CD4-positive, alpha-beta T cell treated with Interleukin-15 for 4 hours (primary cell): ENCODE measurements at places on chromosomes 5 and 9.

DNA sequence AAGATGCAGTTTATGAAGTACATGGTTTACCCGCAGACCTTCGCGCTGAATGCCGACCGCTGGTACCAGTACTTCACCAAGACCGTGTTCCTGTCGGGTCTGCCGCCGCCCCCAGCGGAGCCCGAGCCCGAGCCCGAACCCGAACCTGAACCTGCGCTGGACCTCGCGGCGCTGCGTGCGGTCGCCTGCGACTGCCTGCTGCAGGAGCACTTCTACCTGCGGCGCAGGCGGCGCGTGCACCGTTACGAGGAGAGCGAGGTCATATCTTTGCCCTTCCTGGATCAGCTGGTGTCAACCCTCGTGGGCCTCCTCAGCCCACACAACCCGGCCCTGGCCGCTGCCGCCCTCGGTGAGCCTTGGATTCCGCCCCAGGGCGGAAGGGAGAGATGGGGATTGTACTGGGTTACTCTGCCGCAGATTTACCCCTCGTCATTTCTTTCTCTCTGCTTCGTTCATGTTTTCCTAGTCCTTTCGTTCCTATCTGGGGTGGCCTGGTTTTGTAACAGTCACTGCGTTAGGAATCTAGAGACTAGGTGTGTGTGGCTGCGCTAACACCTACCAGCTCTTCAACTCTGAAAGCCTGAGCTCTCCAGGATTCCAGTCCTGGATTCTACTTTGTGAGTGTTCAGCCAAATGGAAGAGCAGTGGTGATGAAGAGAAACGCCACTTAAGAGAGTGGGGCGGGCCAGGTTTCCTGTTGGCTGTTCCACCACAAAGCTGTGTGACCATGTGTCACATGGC is 638 bp downstream of the MRPS30 start:
- peak; percentile 27 for DNase-seq

GRCh38 chr9:125646621-125647100 is 60.3 kb downstream of the MAPKAP1 start:
- DNase-seq, result no peak

DNA sequence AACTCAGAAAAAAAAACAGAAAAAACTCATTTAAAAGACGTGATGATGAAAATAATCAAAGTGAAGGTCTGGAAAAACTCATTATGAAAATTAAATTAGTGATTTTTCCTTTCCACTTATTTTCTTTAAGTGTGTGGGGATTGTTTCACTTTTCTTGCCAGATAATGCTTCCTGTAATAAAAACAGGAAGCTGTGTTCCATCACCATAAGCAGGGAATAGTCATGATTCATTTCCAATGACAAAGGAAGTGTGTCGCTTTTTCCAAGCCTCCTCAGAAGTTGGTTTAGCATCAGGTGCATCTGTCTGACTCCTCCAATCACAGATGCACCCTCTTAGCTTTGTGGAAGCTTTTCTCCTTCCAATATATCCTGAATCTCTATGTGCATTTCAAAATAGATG is 2068.7 kb downstream of the MAT2B start:
- DNase-seq, result no peak

GRCh38 chr5:142984525-142984924 is 214.3 kb downstream of the ARHGAP26 start:
- DNase-seq, result no peak

GRCh38 chr9:101778332-101778731 is 39.9 kb upstream of the GRIN3A start:
- no peak for DNase-seq

GRCh38 chr9:36317766-36318165 is 59.5 kb upstream of the GNE start:
- no peak for DNase-seq

DNA sequence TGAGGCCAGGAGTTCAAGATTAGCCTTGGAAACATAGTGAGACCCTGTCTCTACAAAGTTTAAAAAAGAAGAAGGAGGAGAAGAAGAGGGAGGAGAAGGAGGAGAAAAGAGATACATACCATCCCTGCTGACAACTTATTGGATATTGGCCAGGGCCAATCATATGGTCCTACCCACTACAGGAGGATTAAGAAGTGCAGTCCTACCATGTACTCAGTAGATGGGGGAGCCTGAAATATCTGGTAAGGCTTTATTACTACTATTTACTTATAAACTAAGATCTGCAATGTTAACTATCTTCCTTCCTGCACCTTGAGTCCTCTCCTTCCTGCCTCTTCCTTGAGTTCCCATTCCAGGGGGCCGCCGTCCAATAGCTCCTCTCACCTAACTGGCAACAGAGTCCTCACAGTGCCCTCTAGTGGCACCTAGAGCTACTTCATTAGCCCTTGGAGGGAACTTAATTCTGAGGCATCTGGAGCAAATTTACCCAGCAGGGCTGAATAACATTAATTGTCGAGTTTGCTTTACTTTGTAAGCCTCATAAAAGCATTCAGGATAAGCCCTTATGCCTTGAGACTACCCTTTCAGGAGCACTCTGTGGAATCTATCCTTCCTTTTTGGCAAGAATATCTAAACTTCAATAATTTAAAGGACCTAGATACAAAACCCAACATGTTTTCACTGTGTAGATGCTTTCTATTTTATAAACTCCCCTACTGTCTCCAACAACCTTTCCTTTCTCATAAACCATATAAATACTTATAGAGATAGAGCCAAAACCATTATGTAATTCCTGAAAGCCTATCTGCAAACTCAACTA is 39.1 kb upstream of the RANBP6 start:
- DNase-seq, result peak; percentile 67

DNA sequence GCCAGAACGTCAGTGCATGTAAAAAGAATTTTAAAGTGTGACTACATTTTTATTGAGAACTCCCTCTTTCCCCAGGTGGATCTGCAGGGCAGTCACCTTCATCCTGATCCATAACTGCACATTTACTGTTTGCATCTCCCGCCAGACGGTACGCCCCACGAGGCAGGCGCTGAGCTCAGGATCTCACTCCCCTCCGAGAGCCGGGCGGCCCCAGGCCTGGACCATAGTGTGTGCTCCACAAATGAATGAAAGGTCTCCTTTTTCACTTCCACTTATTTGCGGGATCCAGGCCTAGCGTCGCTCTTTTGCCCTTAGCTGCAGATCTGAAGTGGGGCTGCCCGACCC is 378 bp downstream of the DROSHA start:
- peak; percentile 2 for DNase-seq
